ENCODE measurements at places on chromosomes 1 and 21.

- no peak for DNase-seq
These were observed 61.5 kb downstream of the KCNK1 start for GRCh38 chr1:233675446-233675845.

- DNase-seq, result no peak
These were observed 105.3 kb downstream of the PGBD5 start for GRCh38 chr1:230320804-230321203.

GRCh38 chr1:79981481-79981880 lies 975.0 kb upstream of the ADGRL4 start:
- DNase-seq, result no peak

DNA sequence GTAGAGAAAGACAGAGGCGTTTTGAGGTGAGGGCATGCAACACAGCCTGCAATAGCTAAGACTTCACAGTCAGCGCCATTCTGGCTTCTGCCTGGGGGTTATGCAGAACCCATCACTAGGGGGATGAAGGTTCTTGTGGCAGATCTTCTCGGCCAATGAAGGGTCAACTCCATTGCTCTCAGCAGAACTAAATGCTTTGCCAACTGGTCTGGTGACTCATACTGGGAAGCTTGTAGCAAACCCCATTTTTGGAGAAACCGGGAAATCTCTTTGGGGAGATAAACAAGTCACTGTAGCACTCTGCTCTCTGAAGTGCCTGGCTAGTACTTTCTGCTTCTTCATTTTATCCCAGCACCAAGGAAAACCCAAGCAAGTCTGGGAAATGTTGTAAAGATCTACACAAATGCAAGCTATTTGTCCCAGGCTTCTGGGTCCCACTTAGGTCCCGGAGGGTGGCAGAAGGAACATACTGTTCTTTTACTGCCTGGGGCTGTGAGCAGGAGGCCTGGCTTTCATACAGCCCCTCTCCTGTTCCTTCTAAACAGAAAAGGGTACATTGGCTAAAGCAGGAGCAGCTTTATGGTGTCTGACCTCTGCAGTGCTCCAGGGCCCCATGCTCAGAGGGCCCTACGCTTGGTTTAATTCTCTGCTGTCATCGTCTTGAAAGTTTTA lies 28.8 kb downstream of the SHISA4 start:
- DNase-seq, result no peak

- DNase-seq, result no peak
These were observed 29.6 kb upstream of the CCN1 start for GRCh38 chr1:85550784-85551516.

DNA sequence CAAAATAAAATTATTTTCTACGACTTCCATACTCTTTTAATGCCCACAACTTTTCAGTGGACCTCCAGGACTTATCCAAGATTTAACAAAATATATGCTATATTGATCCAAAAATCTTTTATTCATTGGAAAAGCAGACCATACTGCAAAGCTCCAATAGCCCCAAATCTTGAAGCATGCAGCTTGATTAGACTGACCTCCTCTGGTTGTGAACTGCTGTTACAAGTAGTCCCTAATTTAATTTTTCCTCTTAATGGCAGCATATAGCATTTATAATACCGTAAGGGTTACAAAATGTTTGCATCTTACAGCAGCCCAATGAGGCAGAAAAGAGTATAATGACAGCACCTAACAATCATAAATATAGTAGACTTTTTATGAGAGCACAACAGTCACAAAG lies 49.8 kb downstream of the TPR start:
- no peak for DNase-seq

- no peak for DNase-seq
These were observed 246.3 kb downstream of the SEC16B start for GRCh38 chr1:177723533-177723932.

GRCh38 chr1:232987046-232987773 lies 36.8 kb downstream of the NTPCR start:
- DNase-seq, result peak; percentile 45

- no peak for DNase-seq
These were observed 311.7 kb upstream of the LRRC7 start for GRCh38 chr1:69256036-69256435.

- DNase-seq, result no peak
These were observed 18.4 kb downstream of the CNIH4 start for GRCh38 chr1:224375059-224375458.

- no peak for DNase-seq
These were observed 86.4 kb downstream of the DDAH1 start for GRCh38 chr1:85378534-85378933.

DNA sequence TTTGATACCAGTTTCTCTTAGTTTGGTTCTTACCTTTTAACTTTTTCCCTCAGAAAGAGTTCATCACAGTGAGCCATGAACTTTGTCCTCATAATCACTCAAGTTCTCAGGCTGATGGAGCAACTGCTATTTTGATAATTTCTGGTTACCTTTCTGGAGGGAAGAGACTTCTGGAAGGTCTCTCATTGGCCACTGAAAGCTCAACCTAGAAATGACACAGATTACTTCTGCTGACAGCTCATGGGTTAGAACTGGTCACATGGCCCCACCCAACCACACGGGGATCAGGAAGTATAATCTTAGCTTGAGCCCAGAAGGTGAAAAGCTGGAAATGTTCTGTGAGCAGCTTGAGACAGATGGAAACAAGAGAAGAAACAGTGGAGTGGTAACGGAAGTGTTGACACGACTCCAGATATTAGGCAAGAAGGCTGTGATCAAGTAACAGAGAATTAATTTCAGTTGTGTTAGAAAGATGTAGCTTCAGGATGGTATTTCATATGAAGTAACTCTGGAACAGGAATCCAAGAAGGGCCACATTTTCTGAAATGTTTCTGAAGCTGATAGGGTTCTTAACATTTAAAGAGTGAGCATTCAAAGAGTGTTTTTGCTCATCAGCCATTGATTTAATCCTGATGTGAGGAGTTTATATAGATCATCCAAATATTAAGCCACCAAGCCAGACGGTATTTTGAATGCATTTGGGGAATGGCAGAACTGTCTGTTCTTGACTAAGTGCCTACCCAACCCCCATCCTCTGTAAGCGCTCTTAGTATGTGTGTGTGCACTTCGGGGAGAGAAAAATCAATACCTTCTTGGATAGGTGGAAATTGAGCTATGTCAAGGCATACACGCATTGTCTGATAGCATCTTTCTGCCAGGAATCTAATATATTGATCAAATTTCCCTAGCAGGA lies 21.9 kb upstream of the XPR1 start:
- no peak for DNase-seq

- DNase-seq, result no peak
These were observed 46.4 kb downstream of the ZNF281 start for GRCh38 chr1:200363264-200363933.

- no peak for DNase-seq
These were observed 33.2 kb downstream of the ATP5PF start for GRCh38 chr21:25701529-25701928.

GRCh38 chr1:245863566-245864184 lies 643.4 kb downstream of the SMYD3 start:
- DNase-seq, result no peak

DNA sequence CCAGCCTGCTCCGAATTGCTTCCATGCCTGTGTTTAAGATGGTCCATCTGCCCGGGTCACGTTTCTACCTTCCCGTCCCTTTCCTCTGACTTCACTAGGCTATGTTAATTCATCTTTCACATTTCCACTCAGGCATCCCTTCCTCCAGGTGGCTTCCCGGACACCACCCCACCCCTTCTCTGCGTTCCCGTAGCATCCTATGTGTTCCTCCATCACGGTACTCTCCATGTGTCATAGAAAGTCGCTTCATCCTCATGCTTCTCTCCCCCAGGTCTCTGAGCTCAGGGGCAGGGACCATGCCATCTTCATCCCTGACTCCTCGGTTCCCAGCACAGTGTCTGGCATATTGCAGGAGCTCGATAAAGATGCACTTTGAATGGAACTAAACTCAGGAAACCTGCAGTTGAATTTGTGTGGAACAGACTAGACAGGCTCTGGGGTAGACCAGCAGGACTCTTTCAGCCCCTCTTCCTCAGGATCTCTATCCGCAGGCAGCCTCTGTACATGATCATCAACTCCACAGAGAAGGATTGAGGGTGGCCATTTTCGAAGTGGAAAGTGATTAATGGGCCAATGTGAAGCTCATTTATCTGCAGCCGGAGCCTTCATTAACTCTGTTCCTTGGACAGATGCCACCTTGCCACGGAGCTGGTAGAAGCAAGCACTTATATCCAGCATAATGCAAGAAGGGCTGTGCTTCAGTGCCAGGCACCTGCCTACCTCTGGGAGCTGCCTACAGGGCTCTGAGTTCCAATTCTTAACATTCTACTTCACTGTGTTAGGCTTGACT lies 9.1 kb downstream of the C1orf226 start:
- DNase-seq, result no peak

DNA sequence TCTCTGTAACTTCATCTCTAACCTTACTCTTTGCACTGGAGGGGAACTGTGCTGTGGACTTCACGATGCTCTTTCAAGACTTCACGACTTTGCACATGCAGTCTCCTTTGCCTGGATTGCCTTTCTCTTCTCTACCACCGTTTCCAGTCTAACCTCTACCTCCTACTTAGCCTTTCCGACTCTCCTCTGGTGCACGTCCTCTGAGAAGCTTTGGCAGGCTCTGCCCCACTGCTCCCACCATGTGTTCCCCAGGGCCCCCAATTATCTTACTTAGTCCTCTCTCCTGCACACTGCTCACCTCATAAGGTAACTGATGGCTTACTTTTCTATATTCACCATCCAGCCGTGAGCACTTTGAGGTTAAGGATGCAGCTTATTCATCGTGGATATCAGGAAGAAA lies 101.7 kb upstream of the GJB5 start:
- DNase-seq, result no peak

- DNase-seq, result no peak
These were observed 546.9 kb upstream of the ADAMTS5 start for GRCh38 chr21:27513825-27514224.

GRCh38 chr1:204979891-204980649 lies 62.9 kb upstream of the CNTN2 start:
- DNase-seq, result no peak

GRCh38 chr1:14842361-14842760 lies 243.9 kb downstream of the KAZN start:
- DNase-seq, result no peak

GRCh38 chr21:9763306-9763705 lies 758.1 kb upstream of the TPTE start:
- DNase-seq, result no peak

- no peak for DNase-seq
These were observed 38.6 kb upstream of the COX20 start for GRCh38 chr1:244796719-244797406.

GRCh38 chr1:19484338-19484797 lies 971 bp downstream of the CAPZB start:
- no peak for DNase-seq
